ENCODE measurements at places on chromosomes 3 and 15.

DNA sequence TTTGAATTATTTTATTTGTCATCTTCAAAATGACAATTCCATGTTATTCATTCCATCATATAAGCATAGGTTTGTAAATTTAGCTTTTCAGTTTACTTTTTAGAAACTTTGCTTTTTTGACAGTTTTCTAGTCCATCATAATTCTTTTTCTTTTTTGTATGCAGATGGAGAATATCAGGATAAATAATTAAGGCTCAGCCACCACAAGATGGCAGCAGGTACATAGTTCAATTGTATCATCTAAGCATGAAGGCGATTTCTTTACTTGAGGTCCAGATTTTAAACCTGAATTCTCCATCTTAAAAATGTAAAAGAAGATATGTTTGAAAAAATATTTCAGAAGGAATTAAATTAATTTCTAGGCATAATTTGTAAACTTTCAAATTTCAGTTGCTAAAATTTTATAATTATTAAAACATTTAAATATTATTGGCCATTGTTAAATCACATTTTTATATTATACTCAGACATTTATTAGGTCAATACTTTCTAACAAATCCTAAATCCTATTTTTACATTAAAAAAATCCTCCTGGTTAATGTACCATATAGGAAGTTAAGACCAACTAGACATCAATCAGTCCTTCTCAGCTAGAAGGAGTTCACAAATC lies 15.1 kb downstream of the PLSCR5 start:
- peak; percentile 76 for DNase-seq

- no peak for DNase-seq
These were observed 6.2 kb downstream of the TNIK start for GRCh38 chr3:171454041-171454440.

DNA sequence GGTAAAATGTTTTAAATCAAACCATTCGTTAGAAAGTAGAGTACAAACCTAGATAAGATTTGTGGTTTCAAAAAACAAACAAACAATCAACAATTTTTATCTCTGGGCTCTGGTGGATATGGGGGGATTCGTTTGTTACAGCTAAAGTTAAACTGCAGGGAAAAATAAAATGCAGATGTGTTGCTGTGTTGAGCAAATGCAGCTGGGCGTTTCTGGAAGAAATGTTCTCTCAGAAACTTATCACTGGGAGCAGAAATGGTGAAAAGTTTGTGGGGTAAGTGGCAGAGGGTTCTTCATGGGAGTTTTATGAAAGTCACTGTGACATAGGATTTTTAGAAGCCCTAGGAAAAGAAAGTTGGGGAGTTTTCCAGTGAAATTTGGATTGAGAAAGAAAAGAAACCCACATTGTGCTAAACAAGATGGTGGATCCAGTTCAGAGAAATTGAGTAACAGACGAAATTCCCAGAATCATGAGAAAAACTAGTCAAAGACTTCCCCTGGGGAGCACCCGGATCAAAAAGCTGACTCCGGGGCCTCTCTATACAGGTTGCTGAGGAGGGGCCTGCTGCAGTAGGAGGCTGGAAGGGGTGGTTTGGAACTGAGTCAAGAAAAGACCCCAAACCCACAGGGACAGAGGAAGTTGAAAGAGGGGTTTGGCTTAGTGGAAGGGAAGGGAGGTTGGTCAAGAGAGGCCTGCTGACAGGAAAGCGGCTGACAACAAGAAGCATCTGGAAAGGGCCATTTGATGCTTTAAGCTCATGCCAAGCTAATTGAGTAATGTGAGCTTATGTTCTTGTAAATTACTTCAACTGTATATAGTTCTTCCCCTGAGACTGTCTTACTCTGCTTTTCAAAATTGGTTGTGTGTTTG lies 108.7 kb downstream of the RARB start:
- peak; percentile 31 for DNase-seq

DNA sequence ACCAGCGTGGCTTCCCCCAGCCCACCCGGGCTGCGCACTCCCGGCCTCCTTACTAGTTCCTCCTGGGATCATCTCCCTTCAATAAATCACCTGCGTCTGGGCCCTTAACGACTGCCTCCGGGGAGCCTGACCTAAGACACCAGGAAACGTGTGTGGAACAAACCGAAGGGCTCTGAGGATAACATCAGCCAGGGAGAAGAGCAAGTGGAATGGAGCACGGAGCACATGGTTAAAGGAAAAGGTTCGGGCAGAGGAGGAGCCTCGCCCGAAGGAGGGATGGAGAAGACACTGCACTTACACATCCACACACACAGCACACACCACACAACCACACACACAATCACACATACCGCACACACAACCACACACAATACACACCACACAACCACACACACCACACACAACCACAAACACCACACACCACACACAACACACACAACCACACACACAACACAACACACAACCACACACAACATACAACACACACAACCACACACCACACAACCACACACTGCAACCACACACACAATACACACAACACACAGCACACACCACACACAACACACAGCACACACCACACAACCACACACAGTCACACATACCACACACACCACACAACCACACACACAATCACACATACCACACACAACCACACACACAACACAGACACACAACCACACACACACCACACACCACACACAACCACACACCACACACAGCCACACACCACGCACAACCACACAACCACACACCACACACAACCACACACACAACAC lies 24.7 kb downstream of the CPN2 start:
- no peak for DNase-seq

- DNase-seq = no peak
These were observed 15.2 kb downstream of the DIS3L start for GRCh38 chr15:66308531-66308930.

GRCh38 chr15:73244333-73244732 lies 124.4 kb downstream of the HCN4 start:
- DNase-seq = peak; percentile 58

DNA sequence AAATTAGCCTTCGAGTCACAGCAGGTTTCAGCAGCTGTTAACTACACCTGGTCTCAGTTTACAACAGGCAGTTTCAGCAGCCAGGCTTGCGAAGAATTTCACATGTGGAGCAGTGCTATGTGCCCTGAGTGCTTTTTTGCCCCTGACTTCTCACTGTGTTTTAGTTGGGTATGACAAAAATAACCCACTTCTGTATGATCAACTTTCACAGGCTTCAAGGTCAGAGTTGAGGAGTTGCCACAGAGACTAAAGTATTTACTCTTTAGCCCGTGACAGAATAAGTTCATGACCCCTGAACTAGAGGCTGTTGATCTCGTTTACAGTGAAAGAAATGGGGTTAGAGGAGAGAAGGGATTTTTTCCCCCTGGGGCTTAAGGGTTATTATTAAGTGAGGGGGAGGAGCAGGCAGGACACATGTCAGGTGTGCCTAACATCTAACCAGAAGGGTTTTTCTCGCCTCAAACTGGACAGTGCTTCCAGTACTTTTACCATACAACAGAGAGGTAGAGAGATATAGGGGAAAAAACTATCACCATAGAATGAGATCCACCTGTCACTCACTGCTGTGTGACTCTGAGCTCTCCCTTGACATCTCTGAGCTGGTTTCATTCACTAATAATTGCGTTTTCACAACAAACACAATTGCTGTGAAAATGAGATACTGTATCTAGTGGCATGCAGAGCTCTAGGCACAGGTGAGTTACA lies 14.0 kb upstream of the TOPBP1 start:
- DNase-seq = no peak

DNA sequence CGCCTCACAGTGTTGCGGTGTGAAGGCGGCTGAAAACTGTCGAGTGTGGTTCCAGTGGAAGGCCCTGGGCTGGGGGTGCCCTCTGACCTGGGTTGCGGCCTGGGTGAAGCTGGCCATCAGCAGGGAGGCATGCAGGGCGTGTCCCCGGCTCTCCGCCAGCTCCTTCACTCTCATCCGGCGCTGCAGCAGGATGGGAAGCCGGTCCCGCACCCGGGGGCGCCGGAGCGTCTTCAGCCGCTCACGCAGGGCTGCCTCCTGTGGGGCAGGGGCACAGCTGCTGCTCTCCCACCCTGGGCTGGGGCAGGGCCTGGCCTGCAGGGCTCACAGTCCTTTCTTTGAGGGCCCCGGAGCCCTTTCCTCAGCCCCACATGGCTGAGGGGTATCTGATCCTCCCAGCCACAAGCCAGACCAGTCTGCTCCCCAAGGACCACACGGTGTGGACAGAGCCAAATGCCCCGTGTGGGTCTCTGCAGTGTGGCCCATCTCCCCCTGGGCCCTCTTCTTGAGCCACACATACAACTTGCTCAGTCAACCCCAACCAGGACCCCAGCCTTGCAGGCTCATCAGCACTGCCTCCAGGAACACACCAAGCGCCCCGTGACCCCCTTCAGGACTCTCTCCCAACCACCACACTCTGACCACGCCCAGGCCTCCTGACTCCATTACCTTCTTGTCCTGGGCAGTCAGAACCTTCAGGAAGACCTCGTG lies 26.8 kb downstream of the SPTBN5 start:
- DNase-seq = no peak

DNA sequence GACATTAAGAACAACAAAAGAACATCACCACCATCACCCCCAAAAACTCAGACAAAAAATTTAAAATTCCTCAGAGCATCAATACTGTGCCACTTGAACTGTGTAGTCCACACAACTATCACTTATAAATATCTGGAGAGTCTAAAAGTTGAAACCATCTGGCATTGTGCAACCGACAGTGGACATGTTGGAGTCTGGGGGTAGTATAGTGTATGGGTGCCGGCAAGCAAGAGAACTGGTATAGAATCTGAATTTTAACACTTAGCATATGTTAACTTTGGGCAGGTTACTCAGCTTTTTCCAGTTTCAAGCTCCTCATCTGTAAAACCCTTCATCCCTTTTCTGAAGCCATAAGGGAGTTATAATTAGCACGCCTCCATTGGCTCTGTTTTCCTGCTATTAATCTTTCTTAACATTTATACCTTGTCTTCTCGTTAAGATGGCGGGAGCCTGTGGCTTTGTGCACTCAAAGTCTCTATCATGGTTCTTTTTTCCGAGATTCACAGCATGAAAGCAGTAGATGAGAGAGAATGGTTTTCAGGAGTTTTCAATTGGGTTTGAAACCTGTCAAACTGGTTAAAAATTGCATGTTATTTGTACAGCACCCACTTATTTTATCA lies 255.7 kb upstream of the TBL1XR1 start:
- DNase-seq = peak; percentile 15

- DNase-seq = no peak
These were observed 48.3 kb downstream of the SPTSSB start for GRCh38 chr3:161322781-161323568.

DNA sequence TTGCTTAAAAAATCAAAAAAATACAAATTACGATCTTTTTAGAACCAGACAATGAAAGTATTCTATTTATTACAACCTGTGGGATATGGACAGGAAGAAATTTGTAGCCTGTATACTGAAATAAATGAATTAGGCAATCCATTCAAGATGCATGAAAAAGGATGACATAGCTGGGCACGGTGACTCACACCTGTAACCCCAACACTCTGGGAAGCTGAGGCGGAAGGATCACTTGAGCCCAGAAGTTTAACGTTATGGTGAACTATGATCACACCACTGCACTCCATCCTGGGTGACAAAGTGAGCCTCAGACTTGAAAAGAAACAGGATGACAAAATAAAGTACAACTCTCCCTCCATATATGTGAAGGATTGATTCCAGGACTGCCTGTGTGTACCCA lies 74.1 kb downstream of the MSL2 start:
- no peak for DNase-seq

GRCh38 chr15:87746333-87746732 lies 510.2 kb downstream of the NTRK3 start:
- no peak for DNase-seq

DNA sequence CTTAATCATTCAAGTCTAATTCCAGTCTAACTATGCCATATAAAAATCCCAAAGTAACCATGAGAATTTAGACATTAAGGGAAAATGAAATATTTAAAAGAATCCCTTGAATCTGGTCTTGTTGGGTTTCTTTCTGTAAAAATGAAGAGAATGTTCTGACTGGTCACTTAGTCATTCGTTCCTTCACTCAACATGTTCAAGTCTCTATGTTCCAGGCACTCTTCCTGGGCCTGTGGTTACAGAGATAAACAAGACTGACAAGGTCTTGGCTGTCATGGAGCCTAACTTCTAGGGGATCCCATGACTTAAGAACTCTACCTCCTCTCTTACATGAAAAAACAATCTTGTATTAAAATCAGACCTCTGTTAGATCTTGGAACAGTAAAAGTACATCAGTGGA lies 638.6 kb upstream of the TBL1XR1 start:
- DNase-seq = peak; percentile 20

Data from NCI-H82 (cell line).